CD4-positive, alpha-beta T cell treated with Interleukin-6 for 4 hours (primary cell): ENCODE measurements at places on chromosomes 2 and 18.
A peak's percentile ranks its signal among the peaks of the same experiment; 100 is the strongest.

DNA sequence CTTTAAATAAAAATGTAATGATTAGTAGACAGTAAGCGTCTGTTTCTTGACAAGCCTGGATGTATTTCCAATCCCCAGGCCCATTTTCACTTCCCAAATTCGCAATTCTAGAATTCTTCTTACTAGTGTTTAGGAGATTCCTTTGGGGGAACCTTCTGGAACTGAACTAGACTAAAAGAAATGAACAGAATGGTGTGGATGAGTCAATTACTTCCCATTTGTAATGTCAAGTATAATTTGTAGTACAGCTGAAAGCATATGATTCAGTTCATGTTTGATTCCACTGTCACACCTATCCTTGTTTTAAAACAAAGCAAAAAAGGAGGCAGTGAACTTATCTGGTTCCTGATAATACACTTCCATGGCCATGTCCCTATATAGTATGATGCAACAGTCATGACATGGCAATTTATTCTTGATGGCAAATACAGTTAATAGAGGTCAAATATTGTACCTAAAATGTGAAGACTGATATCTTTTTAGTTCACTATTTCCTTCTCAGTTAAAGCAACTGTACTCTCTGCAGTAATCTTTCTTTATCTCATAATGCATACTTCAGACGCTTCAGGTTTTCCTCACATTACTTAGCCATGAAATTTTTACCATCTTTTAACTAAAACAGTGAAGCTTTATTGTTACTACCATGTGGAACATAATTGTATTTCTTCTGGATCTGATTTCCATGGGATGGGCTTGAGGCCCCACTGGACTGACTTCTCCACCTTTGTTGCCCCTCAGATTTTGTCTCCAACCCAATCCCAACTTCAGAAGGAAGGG lies 2.0 kb downstream of the IDH1 start:
- no peak for DNase-seq

DNA sequence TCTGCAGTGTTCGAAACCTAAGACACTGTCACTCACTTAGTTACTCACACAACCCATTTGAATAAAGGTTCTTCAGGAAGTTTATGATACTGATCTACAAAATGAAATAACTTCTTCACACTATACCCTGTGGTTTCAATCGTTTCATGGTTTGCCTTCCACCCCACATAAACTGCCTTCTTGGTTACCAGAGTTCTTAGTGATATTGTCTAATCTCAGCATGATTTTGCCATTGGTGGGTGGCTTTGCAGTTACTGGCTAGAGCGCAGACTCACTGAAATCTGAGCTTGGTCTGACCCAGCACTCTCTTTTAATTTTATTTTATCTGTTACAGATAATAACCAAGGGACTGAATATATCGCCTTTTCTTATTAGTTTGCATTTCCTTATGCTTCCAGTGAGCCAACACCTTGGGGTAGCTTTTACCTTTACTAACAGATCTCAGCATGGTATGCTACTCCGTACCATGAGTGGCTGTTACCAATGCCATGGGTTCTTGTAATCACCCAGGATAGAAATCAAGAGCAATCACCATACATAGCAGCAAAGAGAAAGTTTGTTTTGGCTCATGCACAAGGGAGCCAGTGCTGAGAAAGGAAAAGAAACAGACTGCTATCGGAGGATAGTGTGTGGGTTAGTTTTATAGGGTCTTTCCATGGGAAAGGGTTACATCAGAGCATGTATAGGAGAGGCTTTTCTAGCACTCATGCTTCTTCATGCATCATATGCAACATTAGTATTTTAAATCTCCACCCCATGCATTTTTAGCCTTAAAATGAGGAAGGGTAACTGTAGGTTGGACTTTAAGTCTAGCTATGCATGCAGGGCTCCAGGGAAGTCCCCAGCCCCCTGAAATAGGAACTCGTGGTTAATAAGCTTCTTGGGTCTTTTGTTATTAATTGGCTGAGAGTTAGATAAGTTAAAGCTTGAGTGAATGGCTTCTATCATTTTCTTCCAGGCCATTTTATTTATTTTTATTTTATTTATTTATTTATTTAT lies 33.3 kb downstream of the ANXA4 start:
- DNase-seq: peak; percentile 20

- no peak for DNase-seq
These were observed 54.4 kb upstream of the SEC11C start for GRCh38 chr18:59085126-59085794.

GRCh38 chr2:196143730-196144131 lies 27.6 kb downstream of the STK17B start:
- DNase-seq: no peak

DNA sequence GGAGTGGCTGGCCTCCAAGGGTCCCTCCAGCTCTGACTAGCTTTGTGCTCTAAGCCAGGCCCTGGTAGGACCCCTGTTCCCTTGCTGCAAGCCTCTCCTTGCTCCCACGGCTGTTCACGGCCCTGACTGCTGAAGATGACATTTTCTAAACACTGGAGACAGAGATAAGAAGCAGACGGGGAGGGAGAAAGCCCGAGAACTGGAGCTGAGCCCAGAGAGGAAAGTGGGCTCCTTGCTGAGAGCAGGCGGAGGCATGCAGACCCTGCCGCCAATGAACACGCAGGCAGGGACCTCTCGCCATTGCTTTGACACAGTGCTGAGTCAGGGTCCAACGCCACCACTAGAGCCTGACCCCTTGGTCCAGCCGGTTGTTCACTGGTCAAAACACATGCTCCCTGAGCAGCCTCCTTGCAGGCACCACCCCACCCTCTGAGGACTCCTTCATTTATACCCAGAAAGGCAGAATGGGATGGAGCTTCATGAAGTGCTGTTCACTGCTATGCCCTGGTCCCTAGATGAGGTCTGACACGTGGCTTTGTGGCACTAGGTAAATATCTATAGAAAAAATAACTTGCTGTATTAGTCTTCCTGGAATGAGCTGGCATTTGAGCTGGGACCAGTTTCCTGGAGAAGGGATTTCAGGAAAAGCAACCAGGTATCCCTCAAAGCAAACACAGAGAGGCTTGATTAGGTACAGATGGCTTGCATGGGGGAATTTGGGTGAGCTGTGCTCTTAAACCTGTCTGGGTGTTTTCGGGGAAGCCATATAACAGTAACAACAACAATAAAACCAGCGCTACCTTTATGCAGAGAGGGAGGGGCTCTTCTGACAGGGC lies 65.7 kb downstream of the MCFD2 start:
- DNase-seq: no peak
